ENCODE measurements at places on chromosomes 3 and 15.

GRCh38 chr3:99910752-99911290, 93.2 kb downstream of the CMSS1 start:
- no peak for DNase-seq

DNA sequence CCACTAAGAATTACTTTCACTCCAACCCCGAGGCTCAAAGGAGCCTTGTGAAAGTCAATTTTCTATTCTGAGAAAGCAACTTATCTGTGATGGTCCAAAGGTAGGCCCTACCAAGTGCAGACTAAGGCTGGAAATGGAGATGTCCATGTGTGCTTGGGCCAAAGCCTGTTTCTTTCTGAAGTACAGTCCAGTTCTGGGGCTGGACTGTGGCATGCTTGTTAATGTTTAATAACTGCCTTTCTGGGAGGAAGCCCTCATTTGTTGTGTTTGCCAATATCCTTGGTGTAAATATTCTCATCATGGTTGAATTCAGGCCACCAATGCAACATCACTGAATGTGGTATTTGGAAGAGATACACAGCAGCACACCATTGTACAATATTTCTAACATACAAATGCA, 182.3 kb upstream of the BCL6 start:
- no peak for DNase-seq

DNA sequence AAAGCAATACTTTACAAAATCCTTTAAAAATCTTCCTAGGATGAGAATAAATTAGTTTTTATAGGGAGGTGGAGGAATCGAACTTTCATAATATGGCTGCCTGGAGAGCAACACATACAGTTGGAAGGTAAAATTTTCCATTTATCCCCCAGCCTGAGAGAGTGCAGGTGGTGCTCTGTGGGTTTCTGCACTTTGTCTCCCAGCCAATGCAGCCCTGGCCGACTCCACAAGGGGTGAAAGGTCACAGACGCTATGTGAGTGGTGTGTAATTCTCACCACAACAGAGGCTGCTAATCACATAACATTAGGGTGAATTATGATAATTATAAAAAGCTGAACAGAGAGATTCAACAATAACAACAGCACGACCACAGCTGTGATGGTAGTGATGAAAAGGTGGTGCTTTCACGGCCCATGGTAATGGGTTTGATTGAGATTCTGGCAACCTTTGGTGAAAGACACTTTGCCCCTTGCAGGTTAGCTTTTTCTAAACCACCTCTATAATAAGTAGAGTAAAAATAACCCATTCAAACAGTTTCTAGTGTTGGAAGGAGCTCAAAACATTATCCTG, 30.1 kb upstream of the NANOGP8 start:
- DNase-seq = peak; percentile 54

GRCh38 chr3:15440891-15441290, 13.5 kb downstream of the EAF1 start:
- DNase-seq = no peak

DNA sequence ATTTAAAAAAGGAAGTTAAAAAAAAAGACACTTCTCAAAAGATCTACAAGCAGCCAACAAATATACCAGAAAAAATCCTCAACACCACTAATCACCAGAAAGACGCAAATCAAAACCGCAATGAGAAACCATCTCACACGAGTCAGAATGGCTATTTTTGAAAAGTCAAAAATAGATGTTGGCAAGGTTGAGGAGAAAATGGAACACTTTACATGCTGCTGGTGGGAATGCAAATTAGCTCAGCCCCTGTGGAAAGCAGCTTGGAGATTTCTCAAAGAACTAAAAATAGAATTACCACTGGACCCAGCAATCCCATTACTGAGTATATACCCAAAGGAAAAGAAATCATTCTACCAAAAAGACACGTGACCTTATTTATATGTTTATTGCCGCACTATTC, 574.7 kb upstream of the ADAMTS9 start:
- DNase-seq = no peak

- no peak for DNase-seq
These were observed 147.7 kb upstream of the TSC22D2 start for GRCh38 chr3:150260398-150260710.

Data from NCI-H1105 (cell line).